ENCODE measurements at places on chromosomes 2 and 18.

GRCh38 chr2:234885118-234885517 lies 66.7 kb upstream of the SH3BP4 start:
- no peak for DNase-seq

GRCh38 chr18:55743736-55744135 lies 155.7 kb upstream of the TCF4 start:
- no peak for DNase-seq

DNA sequence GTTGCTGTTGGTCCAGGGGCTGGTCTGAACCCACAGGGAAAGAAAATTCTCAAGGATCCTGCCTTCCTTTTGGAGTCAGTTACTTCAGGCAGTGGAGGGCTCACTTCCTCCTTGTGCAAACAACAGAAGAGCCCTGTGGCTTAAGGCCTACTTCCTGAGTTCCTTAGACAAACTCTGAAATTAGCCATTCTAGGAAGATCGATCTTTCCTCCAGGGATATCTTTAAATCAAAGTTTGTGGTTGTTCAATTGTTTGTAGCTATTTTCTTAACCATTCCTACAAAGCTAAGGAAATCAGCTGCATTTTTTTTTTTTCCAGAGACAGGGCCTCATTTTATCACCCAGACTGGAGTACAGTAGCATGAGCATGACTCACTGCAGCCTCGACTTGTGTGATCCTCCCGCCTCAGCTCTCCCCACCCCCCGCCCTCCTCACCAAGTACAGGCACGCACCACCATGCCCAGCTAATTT lies 156.0 kb downstream of the TANC1 start:
- no peak for DNase-seq

DNA sequence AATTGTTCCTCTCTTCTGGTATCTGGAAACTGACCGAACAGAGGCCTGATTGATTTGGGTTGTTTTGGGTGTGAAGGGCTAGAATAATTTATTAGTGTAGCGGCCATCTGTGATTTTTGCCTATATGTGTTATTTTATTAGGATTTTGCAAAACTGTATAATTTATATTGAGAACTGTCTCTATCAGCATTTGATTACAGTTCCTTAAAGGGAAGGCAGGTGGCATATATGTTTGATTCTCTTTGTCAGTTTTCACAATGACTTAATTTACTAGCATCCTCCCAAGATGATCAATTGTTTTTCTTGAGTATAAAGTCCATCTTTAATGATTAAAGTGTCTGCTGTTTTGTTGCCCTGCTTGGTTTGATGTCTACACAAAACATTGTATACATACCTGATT lies 4.5 kb downstream of the NBEAL1 start:
- DNase-seq, result no peak

DNA sequence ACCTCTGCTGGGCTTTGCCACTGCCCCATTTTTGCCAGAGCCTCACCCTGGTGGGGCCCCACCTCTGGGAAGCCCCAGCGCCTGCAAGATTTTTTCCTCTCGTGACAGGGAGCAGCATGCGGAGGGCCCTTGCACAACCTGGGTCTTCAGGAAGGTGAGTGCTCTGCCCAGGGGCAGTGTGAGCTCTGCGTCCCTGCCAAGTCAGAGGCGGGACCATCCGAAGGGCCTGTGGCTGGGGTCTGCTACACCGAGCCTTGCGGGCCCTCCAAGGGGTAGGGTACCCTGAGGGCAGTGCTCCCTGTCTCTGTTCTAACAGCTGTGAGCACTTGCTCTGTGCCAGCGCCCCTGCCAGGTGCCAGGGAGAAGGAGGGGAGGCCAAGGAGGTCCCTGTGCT lies 5.8 kb upstream of the ODC1 start:
- no peak for DNase-seq

DNA sequence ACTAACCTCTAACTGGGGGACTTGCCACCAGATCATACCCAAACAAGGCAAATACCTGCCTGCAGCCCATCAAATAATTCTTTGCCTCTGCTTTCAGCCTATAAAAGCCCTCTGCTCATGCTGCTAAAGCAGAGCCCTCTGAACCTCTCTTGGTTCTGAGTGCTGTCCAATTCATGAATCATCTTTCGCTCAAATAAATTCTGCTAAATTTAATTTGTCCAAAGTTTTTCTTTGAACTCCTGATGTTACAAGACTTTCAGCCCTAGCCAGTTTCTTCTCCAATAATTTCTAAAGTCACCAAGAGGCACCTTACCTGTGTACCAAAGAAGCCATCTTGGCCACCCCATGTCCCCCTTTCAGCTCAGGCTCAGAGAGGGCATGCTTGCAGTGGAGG lies 72.0 kb downstream of the MRO start:
- no peak for DNase-seq

DNA sequence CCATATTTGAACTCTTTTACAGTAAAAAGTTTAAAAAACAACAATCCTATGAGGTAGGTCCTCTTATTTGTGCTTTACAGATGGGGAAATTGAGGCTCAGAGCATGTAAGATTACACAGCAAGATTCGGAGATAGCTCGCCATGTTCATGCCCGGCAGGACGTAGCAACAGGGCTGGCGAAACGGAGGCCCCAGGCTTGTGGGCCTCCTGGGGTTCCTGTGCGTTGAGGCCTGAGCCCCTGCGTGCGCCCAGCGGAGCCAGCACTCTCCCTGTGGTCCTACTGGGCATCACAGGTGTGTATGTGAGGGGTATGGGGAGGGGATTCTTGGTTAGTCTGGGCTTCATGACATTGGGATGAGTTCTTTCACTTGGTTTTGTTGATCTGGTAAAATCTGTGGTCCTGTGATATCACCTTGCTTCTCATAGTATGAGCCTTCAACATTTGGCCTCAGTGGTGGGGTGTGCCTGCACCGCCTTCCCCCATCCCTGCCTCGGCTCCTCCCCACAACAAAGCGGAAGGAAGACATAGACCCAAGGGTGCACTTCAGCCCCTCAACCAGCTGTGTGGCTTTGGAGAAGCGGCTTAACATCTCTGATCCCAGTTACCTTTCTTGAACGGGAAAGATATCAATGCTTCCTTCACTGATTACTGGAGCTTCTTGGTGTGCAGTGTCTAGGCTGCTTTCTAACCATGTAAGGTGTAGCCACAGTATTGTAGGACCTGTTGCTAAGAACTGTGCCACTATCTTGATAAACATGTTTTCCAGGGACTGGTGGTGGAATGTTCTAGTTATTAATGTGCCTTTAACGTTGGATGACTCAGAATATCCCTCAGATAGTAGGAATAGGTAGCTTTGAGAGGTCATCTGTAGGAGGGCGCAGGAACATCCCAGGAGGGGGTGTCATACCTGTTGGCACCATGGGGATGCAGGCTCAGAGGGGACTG lies 37.2 kb downstream of the HPCAL1 start:
- DNase-seq, result no peak

DNA sequence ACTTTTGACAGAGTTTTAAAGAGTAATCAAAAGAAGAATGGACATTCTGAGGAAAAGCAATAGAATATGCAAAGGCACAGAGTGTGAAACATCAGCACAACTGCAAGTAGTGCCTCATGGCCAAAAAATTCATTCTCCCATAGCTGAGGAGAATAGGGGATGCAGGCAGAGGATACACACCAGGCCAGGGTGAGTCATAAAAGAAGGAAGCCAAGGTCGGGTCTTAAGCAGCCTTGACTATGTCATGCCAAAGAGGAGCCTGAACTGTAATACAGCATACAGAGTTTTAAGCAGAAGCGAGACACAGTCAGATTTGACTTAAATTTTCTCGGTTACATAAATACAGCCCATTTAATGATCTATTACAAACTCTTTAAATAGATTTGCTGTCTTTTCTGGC lies 165.0 kb downstream of the LNPK start:
- no peak for DNase-seq

DNA sequence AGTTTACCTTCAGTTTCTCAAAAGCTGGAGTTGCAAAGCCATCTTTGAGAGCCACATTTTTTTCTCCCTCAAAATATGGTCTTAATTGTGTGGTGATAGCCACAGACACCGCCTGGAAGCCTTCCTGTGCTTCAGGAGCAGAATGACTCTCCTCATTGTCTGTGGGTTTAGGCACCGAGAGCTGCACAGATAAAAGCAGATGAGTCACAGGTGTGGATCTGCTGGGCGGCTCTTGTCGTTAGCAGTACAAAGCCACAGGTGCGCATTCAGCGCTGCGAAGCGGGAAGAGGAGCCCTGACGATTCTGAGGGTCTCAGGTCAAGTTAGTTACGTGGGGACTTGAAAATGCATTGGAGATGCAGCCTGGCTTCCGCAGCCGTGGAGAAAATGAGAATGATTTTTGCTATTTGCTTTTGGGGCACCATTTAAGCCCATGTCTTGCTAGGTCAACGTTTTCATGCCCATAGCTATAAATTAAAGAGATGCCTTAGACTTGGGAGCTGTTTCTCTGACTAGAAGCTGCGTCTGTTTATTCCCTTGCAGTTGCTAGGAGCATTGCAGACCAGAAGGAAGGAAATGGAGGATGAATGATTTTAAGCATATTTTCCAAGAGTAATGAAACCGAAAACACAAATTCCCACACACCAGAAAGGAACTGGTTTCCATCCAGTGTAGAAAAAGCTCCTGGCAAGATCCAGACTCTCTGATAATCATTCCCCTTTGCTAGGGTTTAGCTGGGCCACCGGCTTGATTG lies 51.5 kb downstream of the KLHL29 start:
- DNase-seq, result peak; percentile 31

GRCh38 chr2:85319796-85320195 lies 8.0 kb downstream of the TGOLN2 start:
- no peak for DNase-seq

DNA sequence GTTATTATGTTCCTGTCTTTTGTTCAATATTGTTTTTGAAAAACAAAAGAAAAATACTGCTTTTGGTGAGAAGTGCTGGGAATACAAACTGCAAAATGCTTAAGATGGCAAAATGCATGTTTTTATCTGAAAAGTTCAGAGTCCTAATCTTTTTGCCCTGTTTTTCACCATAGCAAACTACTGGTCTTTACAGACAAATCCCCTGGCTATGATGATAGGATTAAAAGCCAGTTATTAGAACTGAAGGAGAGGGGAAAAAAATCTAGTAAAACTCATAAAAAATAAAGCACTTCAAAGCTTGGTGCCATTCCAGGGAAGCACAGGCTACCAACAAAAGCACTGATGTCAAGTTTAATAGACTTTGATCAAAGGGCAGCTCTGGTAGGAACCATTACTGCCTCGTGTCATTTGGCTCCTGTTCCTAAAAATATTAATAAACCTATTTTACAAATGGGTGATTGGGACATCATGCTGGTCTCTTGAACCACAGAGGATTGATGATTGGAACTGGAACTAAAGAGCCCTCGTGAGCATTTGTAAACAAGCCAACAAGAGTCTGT lies 194.7 kb downstream of the RAB3GAP1 start:
- no peak for DNase-seq

DNA sequence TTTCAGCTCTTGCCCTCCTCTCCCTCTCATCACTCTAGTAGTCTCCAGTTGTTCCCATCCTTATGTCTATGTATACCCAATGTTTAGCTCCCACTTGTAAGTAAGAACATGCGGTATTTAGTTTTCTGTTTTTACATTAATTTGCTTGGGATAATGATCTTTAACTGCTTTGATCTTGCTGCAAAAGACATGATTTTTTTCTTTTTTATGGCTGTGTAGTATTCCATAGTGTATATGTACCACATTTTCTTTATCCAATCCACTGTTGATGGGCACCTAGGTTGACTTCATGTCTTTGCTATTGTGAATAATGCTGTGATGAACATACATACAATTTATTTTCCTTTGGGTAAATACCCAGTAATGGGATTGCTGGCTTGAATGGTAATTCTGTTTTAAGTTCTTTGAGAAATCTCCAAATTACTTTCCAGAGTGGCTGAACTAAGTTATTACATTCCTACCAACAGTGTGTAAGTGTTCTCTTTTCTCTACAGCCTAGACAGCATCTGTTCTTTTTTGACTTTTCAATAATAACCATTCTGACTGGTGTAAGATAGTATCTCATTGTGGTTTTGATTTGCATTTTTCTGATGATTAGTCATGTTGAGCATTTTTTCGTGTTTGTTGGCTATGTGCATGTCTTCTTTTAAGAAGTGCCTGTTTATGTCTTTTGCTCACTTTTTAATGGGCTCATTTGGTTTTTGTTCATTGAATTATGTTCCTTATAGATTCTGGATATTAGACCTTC lies 179.6 kb upstream of the SLC39A10 start:
- DNase-seq, result no peak

GRCh38 chr2:172612051-172612450 lies 56.2 kb downstream of the PDK1 start:
- no peak for DNase-seq

DNA sequence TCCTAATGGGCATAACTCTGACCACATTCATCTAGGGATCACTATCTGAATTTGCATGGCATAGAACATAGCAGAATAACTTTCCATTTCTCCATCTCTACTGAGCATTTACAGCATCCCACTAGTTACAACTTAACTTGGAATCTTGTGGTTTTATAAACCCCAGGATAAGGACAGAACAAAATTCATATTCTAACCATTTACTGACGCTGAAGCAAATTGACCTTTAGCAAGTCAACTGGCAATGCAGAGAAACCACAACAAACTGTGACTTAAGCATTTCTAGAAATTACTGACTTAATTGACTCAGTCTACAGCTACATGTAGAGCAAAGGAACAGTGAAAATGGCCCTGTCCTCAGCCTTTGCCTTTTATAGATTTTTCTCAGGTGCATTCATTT lies 61.2 kb downstream of the DCC start:
- no peak for DNase-seq

- DNase-seq, result no peak
Observed at GRCh38 chr2:27636766-27637165, 7.9 kb downstream of the GPN1 start.

- no peak for DNase-seq
Observed at GRCh38 chr2:37665043-37665442, 6.4 kb downstream of the CDC42EP3 start.

GRCh38 chr2:71716697-71717624 lies 263.6 kb downstream of the DYSF start:
- DNase-seq, result no peak

DNA sequence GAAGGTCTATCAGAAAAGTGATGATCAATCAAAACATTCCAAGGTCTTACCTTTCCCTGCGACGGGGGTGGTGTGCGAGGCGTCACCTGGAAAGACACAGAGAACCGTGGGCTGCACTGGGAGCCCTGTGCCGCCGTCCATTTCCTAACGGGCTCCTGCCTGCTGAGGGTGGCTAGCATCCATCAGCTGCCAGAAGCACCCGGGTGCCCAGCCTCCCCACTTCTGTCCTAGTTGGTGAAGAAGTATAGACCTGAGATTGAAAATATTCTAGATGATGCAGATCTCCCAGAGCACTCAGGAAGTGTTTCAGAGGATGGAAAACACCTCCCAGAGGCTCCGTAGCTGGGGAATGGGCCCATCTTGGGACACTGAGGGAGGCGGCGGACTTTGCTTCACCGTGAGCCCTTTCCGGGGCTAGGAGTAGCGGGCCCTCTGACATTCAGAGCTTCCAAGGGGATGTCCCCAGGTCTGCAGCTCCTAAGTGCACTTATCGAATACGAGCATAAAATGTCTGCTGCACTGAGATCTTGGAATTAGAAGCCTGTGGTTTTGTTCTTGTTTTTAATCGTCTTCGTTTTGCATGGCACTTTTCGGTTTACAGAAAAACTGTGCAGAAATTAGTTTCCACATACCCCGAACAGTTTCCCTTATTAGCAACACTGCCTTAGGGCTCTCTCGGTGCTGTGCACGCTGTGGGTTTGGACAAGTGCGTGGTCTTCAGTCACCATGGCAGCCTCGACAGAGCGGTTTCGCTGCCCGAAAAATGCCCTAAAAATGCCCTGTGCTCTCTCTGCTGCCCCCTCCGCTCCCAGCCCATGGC lies 143.5 kb downstream of the MBP start:
- no peak for DNase-seq

- DNase-seq, result no peak
Observed at GRCh38 chr2:226131299-226131784, 668.3 kb downstream of the IRS1 start.

- no peak for DNase-seq
Observed at GRCh38 chr18:77032181-77032701, 100.3 kb downstream of the MBP start.

- no peak for DNase-seq
Observed at GRCh38 chr2:185255566-185255965, 483.0 kb upstream of the FSIP2 start.

Measured in activated T-cell treated with anti-CD3 and anti-CD28 coated beads for 48 hours (primary cell).